ENCODE measurements at places on chromosomes 3 and 15.

GRCh38 chr3:187648177-187648576 is 22.0 kb downstream of the SST start:
- DNase-seq, result no peak

GRCh38 chr3:141410408-141410807 is 42.1 kb downstream of the ZBTB38 start:
- DNase-seq, result peak; percentile 73

DNA sequence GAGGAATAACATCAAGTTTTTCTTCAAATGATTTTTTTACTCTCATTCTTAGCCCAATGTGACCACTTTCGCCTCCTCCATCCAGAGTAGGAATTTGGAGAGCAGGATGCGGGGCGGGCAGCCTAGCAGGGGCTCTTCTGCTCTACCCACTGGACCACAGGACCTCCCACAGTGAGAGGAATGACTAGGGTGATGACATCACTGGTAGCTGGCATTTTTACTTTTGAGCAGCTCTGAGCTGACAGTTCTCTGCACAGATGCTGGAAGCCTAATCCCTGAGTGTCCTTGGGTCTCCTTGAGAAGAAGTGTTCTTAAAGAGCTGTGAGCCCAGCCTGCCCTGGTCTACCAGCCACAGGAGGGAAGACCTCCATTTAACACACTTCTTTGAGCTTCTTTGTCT is 1.4 kb upstream of the HCN4 start:
- DNase-seq, result no peak

- no peak for DNase-seq
Measured at GRCh38 chr3:71917545-71917944, 132.6 kb upstream of the PROK2 start.

- DNase-seq, result no peak
Measured at GRCh38 chr3:184712248-184713039, 580 bp upstream of the MAGEF1 start.

DNA sequence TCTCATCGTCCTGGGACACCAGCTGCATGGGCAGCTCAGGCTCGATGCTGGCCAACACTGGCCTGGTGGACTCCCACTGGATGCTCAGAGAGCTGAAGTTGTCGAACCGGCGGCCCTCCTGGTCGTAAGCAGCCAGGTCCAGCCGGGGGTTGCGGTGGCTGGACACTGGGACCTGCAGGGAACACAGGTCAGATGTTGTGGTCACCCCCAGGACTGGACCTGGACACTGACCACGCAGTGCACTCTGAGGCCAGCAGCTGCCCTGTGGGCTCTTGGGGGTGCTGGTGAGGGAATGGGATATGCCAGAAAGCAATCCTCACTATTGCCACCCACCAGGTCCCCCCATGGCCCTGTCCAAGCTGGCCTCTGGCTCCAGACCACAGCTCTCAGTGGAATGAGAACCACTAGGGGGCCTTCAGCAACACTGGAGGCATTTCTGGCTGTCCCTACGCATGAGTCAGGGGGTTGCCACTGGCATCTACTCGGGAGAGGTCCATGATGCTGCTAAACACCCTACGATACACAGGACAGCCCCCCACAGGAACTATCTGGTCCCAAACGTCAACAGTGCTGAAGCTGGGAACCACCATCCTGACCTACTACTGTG is 66.1 kb downstream of the NUP210 start:
- DNase-seq, result no peak

Measured in uterus (tissue), 4 donors.